ENCODE measurements at places on chromosomes 12 and 14.
A peak's percentile ranks its signal among the peaks of the same experiment; 100 is the strongest.

DNA sequence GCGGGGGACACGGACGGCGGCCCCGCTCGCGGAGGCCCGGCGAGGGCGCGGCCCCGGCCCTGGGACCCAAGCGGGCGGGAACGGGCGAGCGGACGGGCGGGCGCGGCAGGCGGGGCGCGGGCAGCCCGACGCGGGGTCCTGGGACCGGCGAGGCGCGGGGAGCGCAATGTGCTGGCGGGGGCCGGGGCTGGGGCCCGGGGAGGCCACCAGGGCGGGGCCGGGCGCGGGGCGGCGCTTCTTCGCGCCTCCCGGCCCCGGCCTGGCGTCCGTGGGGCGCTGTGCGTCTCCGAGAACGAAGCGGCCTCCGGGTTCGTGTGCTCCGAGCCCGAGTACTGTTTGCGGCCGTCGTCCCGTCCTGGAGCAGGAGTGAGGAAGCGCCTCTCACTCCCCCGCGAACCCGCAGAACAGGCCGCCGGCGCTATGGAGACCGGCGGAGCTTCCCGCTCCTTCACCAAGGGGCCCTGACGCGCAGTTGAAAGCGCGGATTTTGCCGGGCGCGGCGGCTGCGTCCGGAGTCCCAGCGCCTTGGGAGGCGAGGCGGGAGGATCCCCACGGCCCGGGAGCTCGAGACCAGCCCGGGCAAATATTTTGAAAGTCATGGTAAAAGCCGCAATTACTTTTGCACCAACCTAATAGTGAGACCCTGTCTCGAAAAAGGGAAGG is 420 bp upstream of the ANKLE2 start:
- peak; percentile 56 for DNase-seq

GRCh38 chr14:76760331-76761135 is 735 bp upstream of the VASH1 start:
- no peak for DNase-seq

- DNase-seq = peak; percentile 67
These were observed 50.8 kb upstream of the CDKL1 start for GRCh38 chr14:50447461-50447860.

GRCh38 chr12:6951551-6952120 is 480 bp downstream of the PTPN6 start:
- DNase-seq = no peak

GRCh38 chr14:40004871-40005500 is 572.8 kb upstream of the FBXO33 start:
- DNase-seq = no peak

DNA sequence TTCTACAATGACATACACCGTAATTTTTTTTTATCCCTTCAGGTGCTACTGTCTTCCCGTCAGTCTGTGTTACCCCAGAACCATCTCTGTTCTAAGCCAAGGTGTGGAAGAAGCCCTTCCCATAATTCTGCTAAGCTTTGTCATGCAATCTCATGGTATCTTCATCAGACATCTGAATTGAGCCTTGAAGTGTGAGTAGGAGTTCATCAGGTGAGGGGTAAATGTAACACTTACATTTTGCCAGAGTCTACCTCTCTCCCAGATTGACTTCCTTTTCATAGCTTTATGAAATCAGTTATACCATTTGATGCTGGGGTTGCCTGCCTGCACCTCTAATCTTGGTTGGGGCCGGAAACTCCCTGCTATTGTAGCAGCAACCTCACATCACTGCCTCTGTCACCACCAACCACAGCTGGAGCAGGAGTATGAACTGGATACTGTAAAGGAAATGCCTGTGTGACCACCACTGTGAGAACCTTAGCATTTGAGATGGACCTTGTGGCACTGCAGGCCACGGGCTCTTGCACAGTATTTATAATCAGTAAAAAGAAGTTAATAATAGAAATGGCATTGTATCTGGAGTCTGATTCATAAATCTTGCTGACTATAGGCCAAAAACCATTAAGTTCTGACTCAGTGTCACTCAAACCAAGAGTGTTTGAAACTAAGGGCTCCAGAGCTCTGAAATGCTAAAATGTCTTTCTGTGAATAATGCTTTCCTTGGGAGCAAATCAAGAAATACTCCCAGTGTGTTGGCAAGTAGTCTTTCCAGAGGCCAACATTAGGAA is 58.7 kb upstream of the STK38L start:
- DNase-seq = no peak

DNA sequence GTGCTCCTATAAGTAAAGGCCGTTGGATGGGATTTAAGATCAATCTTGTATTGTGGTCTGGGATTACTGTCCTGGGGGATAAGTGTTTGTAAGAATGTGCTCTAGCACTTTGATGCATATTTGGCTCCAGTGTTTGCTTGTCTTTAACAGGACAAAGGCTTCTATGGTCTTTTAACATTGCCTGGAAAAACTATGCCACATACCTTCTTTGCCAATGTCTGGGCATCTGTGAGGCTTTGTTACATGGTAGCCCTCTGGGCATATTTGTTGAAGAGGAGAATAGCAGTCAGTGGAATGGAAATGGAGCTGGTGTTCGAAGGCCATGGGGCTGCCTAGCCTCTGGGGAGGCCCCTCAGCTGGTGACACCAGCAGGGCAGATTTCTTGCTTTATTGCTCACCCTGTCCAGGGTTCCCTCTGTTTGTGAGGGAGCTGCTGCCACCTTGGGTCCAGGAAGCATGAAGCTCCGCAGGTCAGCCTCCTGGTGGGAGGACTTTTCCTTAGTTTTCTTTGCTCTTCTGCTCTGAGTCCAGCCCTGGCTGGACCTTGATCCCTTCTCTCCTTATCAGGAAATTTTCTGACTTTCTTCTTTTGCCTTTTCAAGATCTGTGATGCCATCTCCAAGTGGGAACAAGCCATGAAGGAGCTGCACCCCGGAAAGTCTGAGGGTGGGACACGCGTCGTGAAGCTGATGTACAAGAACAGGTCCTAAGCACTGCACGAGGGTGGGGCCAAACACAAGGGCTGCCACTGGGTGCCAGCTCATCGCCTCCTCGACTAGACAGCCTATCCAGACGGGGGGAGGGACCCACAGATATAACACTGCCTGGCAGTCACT is 19.5 kb downstream of the PIGH start:
- no peak for DNase-seq

GRCh38 chr12:8685051-8685450 is 12.7 kb upstream of the RIMKLB start:
- DNase-seq = no peak

- no peak for DNase-seq
These were observed 4.8 kb upstream of the DGLUCY start for GRCh38 chr14:91108941-91109611.

GRCh38 chr14:38409071-38409705 is 153.3 kb upstream of the CLEC14A start:
- no peak for DNase-seq

GRCh38 chr14:64493455-64493854 is 10.2 kb downstream of the ZBTB25 start:
- no peak for DNase-seq

GRCh38 chr14:89899917-89900663 is 54.4 kb downstream of the EFCAB11 start:
- DNase-seq = no peak

DNA sequence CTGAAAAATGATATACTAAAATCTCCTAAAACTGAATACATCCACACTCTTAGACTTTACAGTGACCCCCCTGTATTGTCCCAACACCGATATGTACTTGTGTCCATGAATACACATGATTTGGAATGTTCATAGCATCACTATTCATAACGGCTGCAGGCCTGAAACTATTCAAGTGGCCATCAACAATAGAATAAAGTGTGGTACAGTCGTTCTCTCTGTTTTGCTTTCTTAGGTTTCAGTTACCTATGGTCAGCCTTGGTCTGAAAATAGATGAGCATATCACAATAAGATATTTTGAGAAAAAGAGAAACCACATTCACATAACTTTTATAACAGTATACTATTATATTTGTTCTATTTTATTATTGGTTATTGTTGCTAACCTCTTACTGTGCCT is 150.6 kb downstream of the ASCL4 start:
- no peak for DNase-seq

GRCh38 chr12:9811621-9812020 is 15.7 kb upstream of the KLRF1 start:
- no peak for DNase-seq

- peak; percentile 66 for DNase-seq
These were observed 39.1 kb downstream of the CORO1C start for GRCh38 chr12:108691998-108692808.

- DNase-seq = no peak
These were observed at the start of gene DNAH10 for GRCh38 chr12:123761841-123762714. DNAH10 (plus strand) TSS chr12:123762301; CDS start chr12:123762337, 36 bp downstream.

- DNase-seq = no peak
These were observed 5.9 kb upstream of the DEGS2 start for GRCh38 chr14:100165376-100165775.

DNA sequence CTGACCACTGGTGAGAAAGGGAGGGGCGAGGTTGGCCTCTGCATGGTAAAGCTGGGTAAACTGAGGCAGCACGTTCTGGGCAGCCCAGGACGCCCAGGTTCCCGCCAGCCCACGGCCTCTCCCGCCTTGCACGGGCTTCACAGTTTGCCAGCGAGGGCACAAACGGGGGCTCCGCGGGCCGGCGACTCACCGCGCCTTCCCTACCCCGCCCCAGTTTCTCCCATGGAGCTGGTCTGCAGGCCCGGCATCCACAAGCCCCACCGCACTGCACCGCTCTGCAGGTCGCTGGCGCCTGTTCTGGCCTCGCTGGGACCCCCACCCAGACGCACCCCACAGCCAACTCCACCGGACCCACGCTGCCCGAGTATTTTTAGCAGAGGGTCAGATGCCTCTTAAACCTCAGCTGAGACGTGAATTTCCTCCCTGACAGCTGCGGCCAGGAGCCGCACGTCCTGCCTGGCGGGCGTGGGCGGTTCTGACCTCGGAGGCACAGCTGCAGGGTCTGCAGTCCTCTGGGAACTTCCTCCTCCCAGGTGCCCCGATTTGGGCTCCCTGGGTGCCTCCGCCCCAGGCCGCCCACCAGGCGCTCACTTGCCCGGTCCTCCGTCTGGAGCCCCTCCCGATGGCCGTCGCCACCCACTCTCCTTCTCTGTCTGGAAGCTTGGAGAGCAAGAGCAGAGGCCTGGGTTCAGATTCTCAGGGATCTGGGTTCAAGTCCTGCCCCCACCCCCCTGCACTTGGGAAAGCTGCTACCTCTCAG is 29.5 kb upstream of the INF2 start:
- no peak for DNase-seq

DNA sequence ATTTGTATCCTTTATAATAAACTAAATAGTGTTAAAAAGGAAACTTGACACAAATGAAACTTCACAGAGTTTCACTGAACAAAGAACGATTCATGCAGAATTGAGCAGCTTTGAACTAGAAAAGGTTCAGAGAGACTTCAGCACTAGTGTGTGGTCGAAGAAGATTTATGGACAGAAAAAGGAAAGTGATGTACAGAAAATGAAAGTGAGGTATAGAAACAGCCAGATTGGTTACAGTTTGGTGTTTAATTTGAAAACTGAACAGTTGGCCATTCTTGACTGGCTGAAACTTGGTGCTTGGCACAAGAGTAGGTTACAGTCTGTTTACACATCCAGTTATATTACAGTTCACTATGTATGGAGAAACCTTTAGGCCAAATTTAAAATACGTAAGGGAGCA is 207.1 kb downstream of the GALC start:
- DNase-seq = no peak

GRCh38 chr14:64394977-64395633 is 7.0 kb downstream of the MTHFD1 start:
- no peak for DNase-seq

- peak; percentile 15 for DNase-seq
These were observed 144.9 kb upstream of the CRY1 start for GRCh38 chr12:107238296-107238695.

- peak; percentile 68 for DNase-seq
These were observed 311.9 kb downstream of the DUSP6 start for GRCh38 chr12:89040146-89040964.

DNA sequence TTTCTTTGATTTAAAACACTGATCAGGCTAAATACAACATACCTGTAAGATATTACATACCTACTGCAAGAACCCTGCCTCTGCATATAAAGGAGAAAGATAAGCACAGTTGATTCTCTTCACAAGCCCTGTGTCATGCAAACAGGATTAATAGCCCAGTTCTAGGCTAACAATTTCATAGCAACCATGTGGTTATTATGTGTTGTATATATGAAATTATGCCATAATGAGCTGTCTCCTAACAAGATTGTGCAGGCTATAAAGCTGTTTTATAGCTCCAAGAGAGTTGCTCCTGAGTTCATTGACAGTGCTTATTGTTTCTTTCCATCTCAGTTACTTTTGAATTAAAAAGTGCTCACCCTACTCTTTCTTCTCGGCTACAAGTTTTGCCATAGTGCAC is 609.3 kb downstream of the DIO2 start:
- DNase-seq = no peak

GRCh38 chr14:96117101-96117897 is 78.1 kb downstream of the C14orf132 start:
- DNase-seq = no peak

DNA sequence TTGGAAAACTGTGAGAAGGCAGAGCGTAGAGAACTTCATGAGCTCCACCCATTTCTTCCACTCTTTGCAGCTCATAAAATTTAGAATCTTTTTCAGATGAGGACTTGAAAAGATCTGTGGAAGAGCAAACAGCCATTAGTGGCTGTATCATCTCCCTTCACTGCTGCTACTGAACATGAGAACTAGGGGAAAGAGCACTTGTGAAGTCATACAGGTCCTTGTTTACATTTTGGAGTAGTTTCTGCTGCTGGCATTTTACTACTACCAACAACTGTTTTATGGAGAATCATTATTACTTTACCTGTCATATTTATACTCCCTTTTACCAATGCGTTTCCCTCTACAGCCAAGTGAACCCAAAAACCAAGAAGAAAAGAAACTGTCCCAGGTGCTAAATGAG is 41.0 kb downstream of the RPGRIP1 start:
- DNase-seq = no peak

DNA sequence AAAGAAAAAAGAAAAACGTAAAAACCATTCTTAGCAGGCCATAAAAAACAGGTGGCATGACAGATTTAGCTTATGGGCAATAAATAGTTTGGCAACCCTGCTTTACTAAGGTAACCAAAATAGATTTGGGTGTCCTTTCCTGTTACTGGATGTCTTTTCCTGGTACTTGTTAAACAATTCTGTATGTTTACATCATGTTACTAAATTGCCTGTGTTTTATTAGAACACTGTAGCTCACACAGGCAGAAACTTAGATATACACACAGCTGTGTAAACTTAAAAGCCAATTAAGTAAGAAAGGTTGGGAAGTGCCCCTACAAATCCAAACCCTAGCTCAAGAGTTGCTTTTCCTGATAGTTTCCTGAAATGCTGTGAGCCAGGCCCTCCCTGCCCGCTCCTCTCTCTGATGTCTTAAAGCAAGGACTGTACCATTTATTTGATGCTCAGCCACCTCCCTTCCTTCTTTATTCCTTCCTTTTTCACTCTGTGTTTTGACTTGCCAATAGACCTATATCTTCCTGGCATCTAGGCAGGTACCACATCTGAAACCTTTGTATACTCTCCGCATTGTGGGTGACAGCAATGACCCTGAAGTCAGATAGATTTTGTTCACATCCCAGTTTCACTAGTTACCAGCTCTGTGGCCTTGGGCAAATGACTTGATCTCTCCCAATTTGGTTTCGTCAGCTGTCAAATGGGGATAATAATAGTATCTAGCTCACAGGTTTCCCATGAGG is 3.7 kb upstream of the CAMKK2 start:
- DNase-seq = no peak
